ENCODE measurements at places on chromosomes 7 and 10.

GRCh38 chr7:17963281-17963680 lies 23.0 kb upstream of the SNX13 start:
- no peak for DNase-seq

GRCh38 chr10:128421371-128422160 lies 295.3 kb upstream of the MKI67 start:
- DNase-seq = no peak

- DNase-seq = no peak
These were observed 173.5 kb downstream of the KMT2E start for GRCh38 chr7:105187302-105188169.

GRCh38 chr10:88184543-88185297 lies 321.3 kb downstream of the PTEN start:
- DNase-seq = no peak

- DNase-seq = no peak
These were observed 1158.5 kb upstream of the C7orf33 start for GRCh38 chr7:147432079-147432478.

DNA sequence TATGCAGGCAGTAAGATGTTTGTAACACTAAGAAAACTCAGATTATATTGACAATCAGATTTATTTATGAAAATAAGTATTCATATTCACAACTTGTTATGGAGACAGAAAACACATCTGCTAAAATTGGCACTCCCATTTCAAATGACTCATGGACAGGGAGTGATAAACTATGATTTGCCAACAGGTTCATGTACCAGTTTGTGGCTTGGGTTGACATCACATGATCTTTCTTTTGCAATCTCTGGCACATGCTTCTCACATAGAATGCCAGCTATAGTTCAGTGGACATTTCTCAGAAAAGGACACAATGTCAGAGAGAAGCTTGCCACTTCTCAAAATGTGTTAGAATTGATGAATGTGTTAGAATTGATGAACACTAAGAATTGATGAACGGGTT lies 663.2 kb upstream of the ANKRD30A start:
- no peak for DNase-seq

- no peak for DNase-seq
These were observed 47.7 kb downstream of the NOC3L start for GRCh38 chr10:94315024-94315451.

DNA sequence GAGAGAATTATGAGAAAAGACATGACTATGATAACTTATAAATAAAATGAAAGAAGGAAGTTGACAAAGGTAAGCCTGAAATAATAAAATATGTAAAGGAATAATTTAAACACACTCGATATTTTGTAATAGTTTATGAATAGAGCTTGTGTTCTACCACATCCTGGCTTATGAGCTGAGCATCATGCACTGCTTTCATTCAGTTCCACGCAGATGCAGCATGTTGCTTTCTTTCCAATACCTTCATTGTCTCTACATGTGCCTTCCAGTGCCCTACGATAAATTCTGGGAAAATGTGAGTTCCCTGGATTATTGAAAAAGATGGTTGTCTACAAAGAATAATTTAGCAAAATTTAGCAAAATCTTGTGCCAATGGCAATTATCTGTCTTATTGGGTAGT lies 398.9 kb upstream of the SEMA3C start:
- no peak for DNase-seq

DNA sequence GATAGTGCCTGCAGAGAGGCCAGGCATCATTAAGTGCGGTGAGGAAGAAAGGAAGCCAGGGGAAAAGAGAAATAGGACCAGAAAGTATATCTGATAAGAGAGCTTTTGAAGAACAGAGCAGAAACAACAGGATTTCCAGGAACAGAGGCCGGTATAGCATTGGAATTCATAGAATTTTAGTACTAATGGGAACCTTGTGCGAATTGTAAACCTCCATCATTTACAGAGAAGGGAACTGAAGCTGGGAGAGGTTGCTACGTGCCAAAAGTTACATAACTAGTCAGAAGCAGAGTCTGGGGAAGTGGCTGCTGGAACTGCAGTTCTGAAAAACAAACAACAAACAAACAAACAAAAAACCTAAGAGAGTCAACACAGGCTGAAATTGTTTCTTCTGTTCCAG lies 5.4 kb upstream of the ZMYND11 start:
- DNase-seq = no peak
